Epithelial cell of prostate (primary cell): ENCODE measurements at places on chromosomes 12 and 14.

DNA sequence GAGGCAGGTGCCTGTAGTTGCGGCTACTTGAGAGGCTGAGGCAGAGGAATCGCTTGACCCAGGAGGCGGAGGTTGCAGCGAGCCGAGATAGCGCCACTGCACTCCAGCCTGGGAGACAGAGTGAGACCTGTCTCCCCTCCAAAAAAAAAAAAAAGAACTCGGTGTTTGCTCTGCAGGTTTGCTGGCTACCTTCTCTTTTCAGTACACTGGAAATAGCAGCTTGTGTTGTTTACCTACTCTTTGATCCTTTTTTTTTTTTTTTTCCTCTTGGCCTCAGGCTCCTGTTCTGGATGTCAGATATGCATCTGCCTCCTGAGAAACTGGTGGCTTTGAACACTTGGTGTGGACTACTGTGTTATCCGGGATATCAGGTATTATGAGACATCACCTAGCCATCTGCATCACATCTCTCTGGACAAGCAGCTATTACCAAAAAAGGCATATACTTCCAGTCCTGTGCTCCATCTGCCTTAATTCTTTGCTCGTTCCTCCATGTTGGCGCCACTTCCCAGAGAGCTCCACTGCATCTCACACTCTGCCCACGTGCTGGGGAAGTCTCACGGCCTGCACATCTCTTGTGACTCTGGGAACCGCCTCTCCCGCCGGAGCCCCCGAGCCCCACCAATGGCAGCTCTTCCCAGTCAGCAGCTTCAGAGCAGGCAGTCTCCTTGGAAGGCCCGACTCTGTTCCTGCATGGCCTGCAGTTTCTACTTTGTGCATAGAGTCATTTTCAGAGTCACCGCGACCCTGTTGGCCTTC, 50.9 kb upstream of the TRAF3 start:
- no peak for DNase-seq

DNA sequence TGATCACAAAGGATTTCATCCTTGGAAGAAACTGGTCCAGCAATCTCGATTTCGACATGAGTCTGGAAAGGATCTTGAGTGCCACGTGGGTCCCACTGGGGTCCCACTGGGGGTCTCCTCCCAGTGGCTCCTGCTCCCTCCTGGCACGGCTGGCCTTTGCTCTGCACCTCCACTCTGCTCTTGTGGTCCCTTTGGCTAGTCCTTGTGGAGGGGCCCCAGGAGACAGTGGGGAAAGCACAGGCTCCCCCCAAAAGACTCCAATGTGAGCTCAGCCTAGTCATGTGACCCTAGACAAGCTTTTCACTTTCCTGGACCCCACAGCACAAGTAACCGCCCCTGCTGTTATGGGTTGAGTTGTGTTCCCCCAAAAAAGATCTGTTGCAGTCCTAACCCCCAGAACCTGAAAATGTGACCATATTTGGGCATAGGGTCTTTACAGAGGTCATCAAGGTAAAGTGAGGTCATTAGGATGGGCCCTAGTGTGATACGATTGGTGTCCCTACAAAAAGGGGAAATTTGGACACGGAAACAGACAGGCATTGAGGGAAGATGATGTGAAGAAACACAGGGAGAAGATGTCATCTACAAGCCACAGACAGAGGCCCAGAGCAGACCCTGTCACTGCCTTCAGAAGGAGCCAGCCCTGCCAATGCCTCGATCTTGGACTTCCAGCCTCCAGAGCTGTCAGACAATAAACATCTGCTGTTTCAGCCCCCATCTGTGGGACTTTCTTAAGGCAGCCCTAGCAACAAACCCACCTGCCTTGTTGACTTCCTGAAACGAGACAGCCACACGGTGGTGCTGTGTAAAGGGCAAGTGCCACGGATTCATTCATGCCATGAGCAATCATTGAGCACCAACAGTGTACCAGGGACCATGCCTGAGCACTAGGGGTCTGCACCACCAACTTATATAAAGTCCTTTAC, 23.8 kb upstream of the PPP2R5C start:
- DNase-seq = no peak

DNA sequence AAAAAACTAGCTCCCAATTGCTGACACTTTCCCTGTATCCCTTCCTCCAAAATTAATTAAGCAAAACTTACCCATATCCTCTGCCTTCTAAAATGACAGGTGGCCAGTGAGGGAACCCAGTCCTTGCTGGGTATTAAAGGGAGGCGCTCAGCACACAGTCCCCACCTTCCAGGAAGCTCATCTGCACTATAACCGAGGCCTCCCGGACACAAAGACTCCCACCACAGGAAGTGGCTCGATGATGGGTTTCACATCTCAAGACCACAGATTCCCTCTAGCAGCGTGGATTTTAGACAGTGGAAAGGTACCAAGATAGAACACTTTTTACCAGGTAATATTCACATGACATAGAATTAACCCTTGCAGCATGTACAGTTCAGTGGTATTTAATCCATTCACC, 126.8 kb upstream of the NCOR2 start:
- no peak for DNase-seq

- DNase-seq = no peak
Measured at GRCh38 chr12:5032821-5033220, 10.9 kb upstream of the KCNA5 start.
